NCI-H748 treated with DMSO at 0.1 percent for 48 hours (cell line): ENCODE measurements at places on chromosomes 13 and 19.

DNA sequence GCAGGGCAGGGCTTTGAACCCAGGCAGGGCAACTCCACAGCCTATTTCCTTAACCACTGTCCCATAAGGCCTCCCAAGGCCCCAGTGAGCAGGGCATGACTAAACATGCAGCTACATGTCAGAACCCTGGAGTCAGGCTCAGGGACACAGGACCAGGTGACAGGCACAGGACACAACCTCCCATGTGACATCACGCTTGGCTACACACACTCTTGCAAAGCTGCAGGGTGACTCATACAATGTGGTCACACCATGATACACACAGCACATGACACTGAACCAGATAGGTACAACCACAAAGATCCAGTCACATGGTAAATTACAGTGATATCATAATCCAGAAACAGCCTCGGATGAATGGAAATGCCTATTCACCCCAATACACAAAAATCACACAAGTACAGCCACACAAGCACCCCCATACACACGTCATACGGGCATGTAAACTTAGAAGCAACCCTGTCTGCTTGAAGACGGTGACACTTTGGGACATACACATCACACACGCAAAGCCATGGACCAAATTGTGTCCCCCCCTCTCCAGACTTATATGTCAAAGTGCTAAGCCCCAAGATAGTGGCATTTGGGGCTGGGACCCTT is 14.5 kb downstream of the KLK4 start:
- no peak for DNase-seq

DNA sequence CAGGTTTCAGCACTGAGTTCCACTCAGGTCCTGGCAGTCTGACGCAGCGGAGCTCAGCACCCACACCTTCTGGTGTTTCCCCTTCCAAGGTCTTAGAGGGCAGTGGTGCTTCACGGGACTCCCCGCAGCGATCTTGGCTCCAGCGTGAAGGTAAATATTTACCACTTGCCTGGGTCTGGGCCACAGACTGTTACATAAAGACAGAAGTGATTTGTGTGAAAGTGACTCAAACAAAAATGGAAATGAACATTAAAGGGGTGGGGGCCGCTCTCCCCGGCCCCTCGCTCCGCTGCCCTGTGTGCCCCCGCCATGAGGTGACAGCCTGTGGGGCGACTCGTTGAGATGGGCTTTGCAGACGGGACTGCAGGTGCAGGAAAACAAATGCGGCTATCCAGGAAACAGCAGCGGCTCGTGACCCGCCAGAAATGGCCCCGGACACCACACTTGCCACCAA is 55.0 kb downstream of the GGACT start:
- DNase-seq, result peak; percentile 16

GRCh38 chr13:85074543-85075313 is 724.5 kb downstream of the SLITRK6 start:
- no peak for DNase-seq

- DNase-seq, result peak; percentile 34
Observed at GRCh38 chr13:26585136-26585535, 27.7 kb downstream of the WASF3 start.

- no peak for DNase-seq
Observed at GRCh38 chr13:29909975-29910674, 59.7 kb upstream of the UBL3 start.

DNA sequence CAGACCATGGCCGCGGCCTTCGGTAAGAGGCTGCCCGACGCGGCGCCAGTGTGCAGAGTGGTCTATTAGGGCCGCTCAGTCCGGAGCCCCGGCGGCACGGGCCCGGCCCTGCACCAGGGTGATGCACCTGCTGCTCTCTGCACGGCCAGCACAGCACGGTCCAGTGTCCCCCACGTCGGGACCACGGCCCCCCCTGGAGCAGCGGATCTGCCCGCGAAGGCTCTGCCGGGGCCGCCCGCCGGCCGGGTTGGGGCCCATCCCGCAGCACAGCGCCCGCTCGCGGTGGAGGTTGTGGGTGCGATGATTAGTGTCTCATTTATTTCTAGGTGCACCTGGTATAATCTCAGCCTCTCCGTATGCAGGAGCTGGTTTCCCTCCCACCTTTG is 7.9 kb downstream of the PTBP1 start:
- no peak for DNase-seq

DNA sequence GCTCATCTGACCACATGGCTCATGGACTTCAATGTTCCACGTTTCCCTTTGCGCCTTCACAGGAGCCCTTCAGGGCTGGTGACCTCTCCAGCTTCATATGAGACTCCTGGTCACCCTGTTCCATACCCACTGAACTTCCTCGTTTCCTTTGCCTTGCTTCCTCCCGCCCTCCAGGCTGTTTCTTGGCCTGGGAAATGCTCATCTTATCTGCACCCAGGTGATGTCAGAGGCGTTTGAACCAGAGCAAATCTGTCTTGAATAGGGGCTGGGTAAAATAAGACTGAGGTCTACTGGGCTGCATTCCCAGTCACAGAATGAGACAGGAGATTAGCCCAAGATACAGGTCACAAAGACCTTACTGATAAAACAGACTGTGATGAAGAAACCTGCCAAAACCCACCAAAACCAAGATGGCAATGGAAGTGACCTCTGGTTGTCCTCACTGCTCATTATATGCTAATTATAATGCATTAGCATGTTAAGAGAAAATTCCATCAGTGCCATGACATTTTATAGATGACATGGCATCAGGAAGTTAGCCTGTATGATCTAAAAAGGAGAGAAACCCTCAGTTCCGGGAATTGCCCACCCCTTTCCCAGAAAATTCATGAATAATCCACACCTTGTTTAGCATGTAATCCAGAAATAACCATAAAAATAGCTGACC is 102.7 kb downstream of the DCLK1 start:
- no peak for DNase-seq

- no peak for DNase-seq
Observed at GRCh38 chr13:95319551-95320274, 18.5 kb upstream of the ABCC4 start.

GRCh38 chr19:51337141-51337860 is 4.6 kb downstream of the VSIG10L start:
- no peak for DNase-seq

GRCh38 chr19:19538061-19538784 is at the start of gene CILP2:
Gene CILP2, plus strand, starts transcription at chr19:19538265. Its CDS starts 85 bp downstream, at chr19:19538350.
- peak; percentile 17 for DNase-seq

- DNase-seq, result no peak
Observed at GRCh38 chr19:38255383-38256014, 675 bp downstream of the PPP1R14A start.

DNA sequence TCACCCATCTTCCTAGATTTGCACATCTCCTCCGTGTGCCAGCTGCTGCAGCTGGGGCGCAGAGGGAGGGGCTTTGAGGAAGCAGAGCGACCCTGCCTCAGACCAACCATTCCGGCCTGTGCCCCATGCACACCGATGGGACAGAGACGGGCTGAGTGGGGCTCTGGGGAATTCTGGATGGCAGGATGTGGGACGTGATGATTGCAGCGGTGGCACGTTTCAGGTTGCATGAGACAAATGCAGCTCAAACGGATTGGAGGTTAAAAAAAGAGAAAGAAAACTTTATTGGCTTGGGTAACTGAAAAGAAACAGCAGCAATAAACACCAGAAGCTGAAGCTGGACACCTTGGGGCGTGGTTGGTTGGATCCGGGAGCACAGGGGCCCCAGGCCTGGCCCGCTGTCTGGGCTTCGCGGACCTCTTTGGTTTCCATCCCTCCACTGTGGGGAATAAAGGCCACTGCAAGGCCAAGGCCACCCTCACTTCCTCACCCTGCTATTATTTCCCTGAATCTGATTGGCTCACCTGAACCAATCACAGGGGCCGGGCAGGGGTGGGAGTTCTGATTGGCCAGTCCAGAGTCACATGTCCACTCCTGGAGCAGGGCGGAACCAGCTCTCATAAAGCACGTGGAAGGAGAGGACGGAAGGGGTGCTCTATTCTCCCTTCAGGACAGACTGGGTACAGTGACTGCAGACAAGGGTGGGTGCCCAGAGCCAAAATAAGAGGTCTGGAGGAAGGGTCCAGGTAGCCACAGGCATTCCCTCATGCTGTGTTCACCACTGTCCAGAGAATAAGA is 6.1 kb upstream of the ZNF787 start:
- DNase-seq, result no peak

DNA sequence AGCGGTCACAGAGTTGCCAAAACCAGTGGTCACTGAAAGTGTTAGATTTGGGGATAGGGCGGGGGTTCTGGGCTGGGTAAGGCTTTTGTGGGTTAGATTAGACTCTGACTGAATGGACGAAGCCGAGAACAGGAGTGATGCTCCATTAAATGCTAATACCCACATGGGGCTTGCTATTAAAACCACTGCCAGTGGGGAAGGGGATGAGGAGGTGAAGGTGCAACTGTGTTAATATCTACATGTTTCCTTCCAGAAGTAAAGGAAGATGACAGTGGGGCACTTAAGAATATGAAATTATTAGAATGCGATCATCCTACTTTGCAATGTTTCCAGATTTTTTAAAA is 573 bp upstream of the ZNF614 start:
- peak; percentile 78 for DNase-seq

- no peak for DNase-seq
Observed at GRCh38 chr13:99624936-99625540, 123.8 kb downstream of the TM9SF2 start.

DNA sequence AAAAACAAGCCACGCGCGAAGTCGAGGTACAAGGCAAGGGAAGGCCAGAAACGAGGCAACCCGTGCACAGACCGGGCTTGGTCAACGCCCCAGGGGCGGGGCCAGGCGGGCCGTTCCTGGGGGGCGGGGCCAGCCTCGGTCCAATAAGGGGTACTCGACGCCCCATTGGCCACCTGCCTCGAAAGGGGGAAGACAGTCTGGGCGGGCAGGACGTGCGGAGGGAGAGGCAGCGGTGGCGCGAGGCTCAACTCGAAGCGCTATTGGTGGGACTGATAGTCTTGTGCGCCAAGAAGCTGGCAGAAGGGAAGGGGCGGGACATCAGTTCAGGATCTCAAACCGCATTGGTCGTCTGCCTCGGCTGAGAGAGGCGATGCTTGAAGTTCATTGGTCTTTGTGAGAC is at the start of gene LYPD4:
Gene LYPD4, minus strand, starts transcription at position 83 of the 400 bp plus-strand sequence. CDS start 5,398 bp downstream, outside the sequence.
- DNase-seq, result no peak

- DNase-seq, result no peak
Observed at GRCh38 chr19:39738814-39739213, 985 bp upstream of the CLC start.

DNA sequence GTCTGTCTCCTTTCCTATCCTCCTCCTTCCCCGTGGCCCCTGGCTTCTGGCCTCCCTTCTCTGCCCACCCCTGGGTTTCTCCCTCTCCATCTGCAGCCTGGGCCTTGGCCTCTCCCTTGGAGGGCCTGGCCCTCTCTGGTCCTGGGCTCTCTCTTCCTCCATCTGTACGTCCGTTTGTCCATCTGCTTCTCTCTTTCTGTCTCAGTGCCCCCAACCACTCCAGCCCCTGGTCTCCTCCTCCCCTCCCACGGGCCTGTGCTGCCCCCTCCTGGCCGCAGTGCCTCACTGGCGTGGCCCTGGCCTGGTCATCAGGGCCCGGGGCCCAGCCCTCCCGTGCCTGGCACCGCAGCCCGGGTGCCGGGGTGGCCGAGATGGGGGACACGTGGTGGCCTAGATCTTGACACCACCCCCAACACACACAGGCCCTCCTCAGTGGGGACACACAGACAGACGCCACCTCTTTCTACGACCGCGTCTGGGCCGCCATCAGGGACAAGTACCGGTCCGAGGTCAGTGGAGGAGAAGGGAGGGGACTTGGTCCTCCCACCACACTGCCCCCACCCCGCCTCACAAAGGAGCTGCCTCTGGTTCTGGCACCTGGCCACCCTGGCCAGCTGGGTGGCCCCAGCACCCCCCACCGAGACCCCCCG is 11.3 kb downstream of the PRKCSH start:
- DNase-seq, result no peak

- no peak for DNase-seq
Observed at GRCh38 chr13:59706101-59706976, 457.4 kb downstream of the DIAPH3 start.

DNA sequence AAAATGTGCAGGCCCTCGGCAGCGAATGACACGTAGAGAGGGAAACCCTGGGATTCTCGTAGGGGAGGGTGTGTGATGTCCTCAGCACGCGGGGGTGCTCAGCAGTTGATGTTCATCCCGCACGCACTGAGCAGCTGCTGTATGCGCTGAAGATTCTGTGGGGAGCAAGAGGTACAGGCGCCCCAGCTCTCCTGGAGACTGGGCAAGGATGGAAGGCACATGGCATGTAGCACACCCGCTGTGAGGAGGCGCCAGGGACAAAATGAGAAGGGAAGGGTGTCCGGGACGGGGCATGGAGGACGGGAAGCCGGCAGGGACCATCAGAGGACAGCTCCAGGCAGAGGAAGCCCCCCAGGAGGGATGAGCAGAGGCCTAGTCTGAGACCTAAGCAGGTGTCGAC is 15.4 kb downstream of the ATP11A start:
- no peak for DNase-seq

DNA sequence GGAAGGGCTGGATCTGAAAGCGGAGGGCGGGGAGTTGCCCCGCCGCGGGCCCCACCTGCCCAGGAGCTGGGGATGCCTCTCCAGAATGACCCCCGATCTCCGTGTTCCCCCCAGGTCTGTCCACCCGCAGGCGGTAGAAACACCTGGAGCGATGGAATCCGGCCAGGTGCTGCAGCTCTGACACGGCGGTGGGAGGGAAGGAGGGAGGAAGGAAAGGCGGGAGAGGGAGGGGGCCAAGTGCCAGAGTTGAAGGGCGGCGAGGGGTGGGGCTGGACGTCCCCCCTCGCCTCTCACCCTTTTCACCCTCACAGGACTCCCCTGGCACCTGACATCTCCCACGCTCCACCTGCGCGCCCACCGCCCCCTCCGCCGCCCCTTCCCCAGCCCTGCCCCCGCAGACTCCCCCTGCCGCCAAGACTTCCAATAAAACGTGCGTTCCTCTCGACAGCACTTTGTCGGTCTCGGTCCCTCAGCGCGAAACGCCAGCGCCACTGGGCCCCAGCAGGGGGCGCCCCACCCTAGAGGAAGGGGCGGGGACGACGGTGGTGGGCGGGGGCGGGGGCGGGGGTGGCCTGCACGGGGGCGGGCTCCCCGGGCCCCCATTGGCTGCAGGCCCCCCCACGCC is 337 bp upstream of the FXYD7 start:
- DNase-seq, result peak; percentile 24

- DNase-seq, result no peak
Observed at GRCh38 chr13:112759827-112760226, 70.0 kb downstream of the ATP11A start.

DNA sequence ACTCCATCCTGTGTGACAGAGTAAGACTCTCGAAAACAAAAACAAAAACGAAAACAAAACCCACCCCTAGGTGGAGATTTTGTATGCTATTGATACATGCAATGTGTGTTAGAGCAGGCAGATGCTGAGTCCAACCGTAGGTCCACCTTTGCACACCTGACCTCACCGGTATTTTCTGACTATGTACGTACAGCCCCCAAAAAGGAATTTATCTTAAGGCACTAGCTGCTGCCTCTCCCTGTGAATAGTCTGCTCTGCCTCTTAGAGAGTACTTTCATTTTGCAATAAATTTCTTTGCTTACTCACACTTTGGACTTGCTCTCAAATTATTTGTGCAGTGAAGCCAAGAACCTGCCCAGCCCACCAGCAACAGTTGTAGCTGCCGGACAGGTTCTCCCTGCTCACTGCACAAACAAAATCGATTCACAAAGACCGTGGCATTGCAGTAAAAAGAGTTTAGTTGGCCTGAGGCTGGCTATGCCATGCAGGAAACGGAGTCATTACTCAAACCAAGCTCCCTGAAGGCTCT is 8.2 kb upstream of the ZNF77 start:
- no peak for DNase-seq
